ENCODE measurements at places on chromosomes 1 and 21.

DNA sequence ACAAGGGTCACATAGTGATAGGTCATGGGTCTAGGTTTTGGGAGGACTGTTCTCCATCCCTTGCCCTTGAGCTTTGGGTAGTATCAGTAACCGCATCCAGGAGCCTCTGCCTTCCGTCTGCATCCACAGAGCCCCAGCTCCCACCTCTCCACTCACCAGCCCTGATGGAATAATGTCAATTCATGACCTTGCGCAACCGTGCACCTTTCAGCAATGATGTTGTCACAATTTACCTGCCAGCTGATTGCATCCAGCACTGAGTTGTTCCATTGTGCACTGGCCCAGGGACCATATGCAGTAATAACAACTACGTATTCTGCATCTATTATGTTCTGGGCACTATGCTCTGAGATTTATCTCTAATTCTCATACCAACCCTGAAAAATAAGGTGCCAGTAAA is 1.4 kb downstream of the CAPN8 start:
- DNase-seq: no peak

DNA sequence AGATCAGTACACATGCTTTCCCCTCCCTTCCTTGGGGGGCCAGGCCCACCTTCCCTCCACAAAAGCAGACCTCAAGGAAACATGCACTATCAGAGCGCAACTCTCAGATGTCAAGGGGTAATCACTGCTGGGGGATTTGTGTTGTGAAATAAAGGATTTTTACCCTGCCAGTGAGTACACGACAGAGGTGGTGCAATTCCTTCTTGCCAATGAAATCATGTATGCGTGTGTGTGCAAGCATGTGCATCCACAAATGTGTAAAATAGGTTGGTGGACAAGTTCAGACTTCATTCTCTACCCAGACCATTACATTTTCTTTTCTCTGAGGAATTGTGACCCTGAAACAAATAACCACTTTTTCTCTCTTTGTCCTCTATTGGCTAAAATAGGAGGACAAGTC is 9.8 kb upstream of the NOS1AP start:
- no peak for DNase-seq

DNA sequence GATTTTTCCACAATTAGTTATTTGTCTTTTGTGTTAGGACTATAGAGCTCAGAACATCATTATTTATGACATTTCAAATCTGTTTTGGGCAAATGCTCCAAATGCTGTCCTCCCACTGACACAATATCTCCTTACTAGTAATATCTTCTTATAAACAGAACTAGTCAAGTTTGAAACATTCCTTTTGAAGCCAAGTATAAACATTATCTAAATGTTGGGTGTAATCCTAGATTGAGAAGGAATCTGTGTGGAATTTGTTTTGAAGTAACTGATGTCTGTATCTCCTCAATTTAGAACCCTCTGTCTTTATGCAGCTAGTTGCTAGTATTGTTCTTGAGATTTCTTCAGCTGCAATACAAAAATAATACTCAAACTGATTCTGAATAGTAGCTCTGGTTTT is 28.5 kb upstream of the PAXBP1 start:
- DNase-seq: no peak

DNA sequence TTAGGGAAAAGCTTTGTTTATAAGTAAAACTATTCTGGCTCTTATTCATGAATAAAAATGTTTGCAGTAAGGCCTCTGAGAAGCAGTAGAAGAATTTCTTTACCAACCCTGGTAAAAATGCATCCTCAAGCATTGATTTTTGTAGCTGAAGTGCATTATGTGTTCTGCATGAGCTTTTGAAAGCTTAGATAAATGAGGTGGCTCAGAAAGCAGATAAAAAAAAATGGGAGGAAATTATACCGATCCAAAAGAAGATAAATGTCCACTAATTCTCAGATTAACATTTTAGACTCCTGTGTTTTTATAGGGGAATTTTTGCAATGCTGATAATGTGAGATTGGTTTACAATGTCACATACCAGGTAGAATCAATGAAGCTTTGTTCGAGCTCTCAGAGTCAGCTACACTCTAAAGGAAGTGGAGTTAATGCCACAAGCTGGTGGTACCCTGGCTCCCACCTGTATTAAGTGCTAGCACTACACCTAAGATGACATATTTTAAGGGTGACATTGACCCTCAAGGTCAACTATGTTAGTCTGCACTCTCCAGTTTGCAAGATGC is 85.5 kb upstream of the SELENON start:
- no peak for DNase-seq

DNA sequence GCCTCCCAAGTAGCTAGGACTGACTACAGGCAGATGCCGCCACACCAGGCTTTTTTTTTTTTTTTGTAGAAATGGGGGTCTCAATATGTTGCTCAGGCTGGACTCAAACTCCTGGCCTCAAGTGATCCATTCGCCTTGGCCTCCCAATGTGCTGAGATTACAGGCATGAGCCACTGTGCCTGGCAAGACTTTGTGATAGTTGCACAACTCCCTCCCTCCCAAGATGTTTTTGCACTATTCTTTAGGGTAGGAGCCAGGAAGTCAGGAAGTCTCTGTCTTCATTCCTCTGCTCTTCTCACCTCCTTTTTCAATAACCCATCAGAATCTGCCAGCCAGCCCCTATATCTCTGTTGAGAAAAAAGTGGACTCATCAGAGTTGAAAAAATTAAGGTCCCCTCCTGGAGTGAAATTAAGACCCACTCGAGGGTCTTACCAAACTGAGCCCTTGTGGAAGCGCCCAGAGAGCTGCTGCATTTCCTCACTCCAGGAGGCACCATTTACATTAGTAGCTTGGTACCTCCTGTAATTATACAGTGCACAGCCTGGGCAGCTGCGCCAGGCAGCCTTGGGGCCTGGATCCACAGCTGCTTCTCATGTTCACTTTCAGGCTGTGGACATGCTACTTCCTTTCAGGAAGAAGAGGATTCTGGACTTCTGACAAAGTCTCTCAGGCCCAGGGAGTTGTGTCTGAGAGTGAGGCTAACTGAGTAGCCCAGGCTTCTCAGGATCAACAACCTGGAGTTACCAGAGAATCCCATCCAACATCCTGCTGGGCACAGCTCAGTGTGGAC is 24.0 kb downstream of the TCEA3 start:
- DNase-seq: no peak

DNA sequence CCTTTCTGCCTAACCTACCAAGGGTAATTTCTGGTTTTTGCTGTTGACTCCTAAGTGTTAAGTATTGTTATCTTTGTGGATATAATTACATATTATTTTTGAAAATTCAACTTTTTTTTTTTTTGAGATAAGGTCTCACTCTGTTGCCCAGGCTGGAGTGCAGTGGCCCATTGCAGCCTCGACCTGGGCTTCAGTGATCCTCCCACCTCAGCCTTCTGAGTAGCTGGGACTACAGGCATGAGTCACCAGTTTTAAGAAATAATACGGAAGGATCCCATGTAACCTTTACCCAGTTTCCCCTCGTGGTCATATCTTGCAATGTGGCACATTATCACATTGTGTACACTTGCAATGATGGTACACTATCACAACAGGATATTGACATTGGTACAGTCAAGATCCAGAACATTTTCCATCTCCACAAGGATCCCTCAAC is 3.1 kb downstream of the CHD1L start:
- no peak for DNase-seq

GRCh38 chr1:11800756-11801433 is 4.9 kb downstream of the MTHFR start:
- DNase-seq: no peak

- no peak for DNase-seq
Observed at GRCh38 chr1:226069811-226070489, 7.4 kb downstream of the H3-3A start.

GRCh38 chr1:116916533-116917445 is 7.1 kb downstream of the PTGFRN start:
- DNase-seq: no peak

DNA sequence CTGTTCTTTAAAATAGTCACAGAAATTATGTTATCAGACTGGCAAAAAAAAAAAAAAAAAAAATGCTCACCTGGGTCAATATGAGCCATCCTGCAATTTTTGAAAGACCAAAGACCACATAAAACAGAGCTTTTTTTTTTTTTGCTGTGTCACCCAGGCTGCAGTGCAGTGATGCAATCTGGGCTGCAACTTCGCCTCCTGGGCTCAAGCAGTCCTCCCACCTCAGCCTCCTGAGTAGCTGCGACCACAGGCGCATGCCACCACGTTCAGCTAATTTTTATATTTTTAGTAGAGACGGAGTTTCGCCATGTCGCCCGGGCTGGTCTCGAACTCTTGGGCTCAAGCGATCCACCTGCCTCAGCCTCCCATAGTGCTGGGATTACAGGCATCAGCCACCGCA is 62.8 kb downstream of the RGS13 start:
- no peak for DNase-seq

- DNase-seq: no peak
Observed at GRCh38 chr1:188949701-188950100, 1528.0 kb downstream of the BRINP3 start.

DNA sequence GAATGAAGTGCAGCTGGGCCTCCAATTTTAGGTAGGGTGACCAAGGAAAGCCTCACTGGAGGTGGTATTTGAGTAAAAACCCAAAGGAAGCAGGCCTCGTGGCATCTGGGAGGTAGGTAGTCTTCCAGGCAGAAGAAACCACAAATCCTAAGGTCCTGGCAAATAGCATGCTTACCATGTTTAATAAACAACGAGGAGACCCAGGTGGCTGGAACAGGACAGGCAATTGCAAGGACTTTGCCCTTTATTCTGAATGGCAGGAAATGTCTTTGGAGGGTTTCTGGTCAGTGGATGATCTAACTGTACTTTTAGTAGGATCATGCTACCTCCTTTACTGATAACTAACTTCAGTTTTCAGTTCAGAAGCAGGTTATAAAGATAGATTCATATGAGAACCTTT is 52.2 kb downstream of the EPB41 start:
- DNase-seq: no peak

- DNase-seq: no peak
Observed at GRCh38 chr1:195785830-195786229, 822.4 kb downstream of the KCNT2 start.

DNA sequence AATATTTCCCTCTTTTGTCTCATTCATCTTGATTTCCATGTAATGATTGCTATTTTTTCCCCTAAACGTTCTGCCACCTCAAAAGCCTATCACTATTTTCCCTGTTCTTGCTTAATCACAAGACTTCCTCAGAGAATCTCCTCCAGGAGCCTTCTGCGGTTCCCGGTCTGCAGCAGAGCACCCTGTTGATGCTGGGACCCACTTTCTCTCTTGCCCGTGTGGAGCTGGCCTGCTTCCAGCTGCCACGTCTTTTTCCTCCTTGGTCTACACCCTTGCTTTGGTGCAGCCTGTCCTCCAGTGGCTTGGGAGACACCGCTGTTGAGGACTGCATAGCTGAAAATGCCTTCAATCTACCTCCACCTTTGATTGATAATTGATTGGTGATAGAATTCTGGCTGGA is 70.0 kb upstream of the COA6 start:
- no peak for DNase-seq

GRCh38 chr1:84711121-84711520 is 20.9 kb upstream of the SSX2IP start:
- DNase-seq: no peak

GRCh38 chr1:187903223-187903622 is 1074.5 kb downstream of the PLA2G4A start:
- DNase-seq: no peak

DNA sequence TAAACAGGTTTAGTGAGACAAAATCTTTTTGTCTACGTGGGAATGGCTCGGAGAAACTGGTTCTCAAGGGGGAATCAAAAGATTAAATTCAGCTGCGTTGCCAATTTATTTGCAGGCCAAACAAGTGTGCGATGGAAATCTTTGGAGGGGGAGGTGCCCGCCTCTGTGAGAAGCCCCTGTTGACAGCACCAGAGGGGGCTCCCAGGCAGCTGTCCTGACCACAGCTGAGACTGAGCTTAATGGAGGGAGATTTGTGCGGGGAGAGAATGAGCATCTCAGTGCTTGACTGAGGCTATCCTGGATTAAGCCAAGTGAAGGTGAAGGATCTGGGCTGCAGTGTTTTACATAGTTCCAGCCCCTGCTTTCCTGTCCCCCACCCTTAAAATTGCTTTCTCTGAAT is 169.7 kb downstream of the ATG4C start:
- peak; percentile 73 for DNase-seq

- no peak for DNase-seq
Observed at GRCh38 chr1:234330843-234331215, 42.4 kb upstream of the COA6 start.

DNA sequence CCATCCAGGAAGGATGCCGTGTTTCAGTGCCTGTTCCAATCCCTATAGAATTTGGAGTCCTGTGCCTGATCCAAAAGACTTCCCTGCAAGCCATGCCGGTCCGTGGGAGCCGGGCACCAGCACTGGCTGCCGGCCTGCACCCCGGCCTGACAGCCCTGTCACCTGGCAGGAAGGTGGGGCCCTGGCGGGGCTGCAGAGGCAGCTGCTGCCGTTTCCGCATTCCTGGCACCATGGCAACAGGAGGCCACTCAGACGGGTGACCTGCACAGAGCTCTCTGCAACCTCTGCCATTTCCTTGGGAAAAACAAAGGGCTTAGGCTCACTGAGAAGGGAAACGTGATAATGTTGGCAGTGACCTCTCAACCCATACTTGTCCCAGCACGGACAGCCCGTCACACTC is 63.2 kb upstream of the TMEM51 start:
- DNase-seq: peak; percentile 54

- DNase-seq: peak; percentile 68
Observed at GRCh38 chr1:155080312-155081228, 1.9 kb downstream of the EFNA3 start.

- DNase-seq: no peak
Observed at GRCh38 chr1:1132042-1132950, 16.4 kb upstream of the C1orf159 start.

- no peak for DNase-seq
Observed at GRCh38 chr21:41808094-41808493, 41.2 kb upstream of the RIPK4 start.

DNA sequence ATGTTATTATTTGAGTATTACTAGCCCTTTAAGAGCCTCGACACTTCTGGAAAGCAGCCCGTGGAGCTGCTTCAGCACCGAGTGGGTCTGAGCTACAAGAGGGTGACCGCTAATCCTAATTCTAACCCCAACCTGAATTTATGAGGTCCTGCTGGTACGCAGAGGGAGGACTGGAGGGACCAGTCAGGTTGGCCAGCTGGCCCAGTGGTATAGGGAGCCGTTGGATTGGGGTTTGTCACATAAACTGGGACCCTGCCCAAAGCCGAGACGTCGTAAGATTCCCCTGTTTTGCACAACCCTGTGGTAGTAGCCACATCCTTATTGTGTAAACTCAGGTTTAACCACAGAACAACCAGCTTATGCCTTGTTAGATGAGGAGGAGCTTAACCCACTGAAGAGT is 60.8 kb upstream of the F3 start:
- no peak for DNase-seq
